H9 (cell line): ENCODE measurements at places on chromosomes 3 and 15.

DNA sequence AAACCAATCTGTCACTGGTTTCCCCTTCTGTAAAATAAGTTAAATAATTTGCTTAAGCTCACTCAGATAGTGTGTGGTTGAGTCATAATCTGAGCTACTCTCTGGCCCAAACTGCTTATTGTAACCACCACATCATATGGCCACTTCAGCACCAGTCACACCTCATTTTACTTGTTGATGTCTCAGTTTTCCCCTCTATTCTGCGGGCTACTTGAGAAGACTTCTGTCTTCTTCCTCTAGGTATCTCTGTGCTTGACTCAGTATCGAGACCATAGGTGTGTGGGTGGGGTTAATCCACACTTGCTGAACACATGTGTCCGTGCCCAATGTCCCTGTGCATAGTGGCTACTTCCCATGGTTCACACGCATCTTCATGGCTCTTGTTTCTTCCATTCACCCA lies 32.9 kb downstream of the CRYGS start:
- no peak for DNase-seq

GRCh38 chr15:88708655-88709054 lies 69.8 kb downstream of the ISG20 start:
- DNase-seq, result no peak

GRCh38 chr3:188497021-188497420 lies 343.1 kb downstream of the LPP start:
- DNase-seq, result no peak

GRCh38 chr3:197430934-197431333 lies 124.8 kb downstream of the BDH1 start:
- DNase-seq, result no peak

DNA sequence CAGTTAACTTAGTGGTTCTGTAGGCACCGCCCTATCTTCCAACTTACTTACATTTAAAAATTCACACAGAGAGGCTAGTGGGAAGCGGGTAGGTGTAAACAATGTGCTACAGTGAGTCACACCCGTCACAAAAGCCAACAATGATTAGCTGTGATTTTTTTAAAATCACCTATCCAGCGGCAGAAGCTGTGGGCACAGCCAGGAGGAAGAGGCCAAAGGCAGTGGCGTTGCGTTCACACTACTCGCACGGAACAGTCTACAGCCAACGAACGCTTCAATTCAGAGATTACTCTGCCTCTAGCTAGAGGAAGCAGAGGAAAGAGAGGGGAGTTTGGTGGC lies 2.5 kb upstream of the NLGN1 start:
- DNase-seq, result no peak

DNA sequence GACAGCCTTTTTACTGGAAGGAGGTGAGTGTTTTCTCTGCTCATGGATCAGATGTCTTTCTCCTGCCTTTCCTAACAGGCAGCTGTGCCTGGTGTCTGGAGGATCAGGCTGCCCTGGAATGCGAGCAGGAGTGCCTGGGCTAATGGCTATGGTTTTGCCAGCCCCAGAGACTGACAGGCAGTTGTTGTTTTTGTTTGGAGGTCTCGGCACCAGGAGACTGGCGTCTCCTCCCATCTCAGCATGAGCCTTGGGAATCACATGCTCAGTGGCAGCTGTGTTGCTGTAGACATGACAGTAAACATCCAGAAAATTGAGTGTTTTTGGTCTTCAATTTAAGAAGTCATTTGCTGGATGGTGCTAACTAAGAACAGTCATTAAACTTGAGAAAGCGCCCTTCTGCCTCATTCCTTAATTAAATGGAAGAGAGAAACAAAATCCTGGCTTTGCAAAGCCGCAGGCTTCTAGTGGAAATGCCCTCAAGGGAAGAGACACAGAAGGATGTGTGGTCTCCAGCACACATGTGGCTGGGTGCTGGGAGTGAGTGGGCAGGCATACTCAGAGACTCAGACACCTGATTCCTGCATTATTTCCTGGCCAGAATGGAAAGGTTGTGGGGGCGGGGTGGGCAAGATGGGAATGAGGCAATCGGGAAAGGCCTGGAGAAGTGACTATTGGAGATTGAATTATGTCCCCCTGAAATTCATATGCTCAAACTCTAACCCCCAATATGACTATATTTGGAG lies 97.0 kb upstream of the NMNAT3 start:
- DNase-seq, result peak; percentile 77

DNA sequence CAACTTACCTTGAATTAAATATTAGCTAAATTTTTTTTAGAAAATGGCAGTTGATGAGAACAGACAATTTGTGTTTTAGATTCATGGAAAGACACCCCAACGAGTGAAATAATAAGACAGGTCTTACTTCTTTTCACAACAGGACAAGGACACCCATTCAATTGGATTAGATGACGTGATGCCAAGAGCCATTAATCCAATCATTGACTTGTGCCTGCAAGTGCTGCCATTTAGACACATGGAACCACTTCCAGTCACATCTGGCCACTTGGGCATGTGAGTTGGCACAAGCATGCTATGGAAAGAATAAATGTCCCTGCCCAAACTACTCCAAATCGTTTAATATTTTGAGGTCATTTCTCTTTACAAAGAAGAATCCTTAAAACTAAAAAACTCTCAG lies 1308.8 kb downstream of the ROBO2 start:
- no peak for DNase-seq

- DNase-seq, result no peak
Measured at GRCh38 chr3:37481982-37482381, 307.6 kb upstream of the LRRFIP2 start.

- DNase-seq, result no peak
Measured at GRCh38 chr3:4830586-4830914, 148.7 kb upstream of the BHLHE40 start.

- peak; percentile 94 for DNase-seq
Measured at GRCh38 chr3:100334488-100335351, at the start of gene NIT2. NIT2 (plus strand) TSS chr3:100334757; CDS start chr3:100334792, 35 bp downstream.

- no peak for DNase-seq
Measured at GRCh38 chr3:78804251-78805037, 963.4 kb downstream of the ROBO1 start.

GRCh38 chr3:142237891-142238290 lies 12.5 kb upstream of the GK5 start:
- DNase-seq, result no peak

DNA sequence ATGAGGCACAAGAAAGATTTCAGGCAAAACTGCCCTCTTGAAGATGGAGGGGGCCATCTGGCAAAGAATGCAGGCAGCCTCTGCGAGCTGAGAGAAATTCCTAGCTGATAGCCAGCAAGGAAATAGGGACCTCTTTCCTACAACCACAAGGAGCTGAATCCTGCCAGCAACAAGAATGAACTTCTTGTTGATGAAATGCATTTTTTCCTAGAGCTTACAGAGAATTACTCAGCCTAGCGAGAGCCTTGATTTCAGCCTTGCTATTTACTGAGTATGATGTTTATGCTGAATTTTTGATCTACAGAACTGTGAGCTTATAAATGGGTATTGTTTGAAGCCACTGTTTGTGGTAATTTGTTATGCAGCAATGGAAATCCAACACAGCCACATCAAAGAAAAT lies 148.5 kb upstream of the NAALADL2 start:
- DNase-seq, result no peak

DNA sequence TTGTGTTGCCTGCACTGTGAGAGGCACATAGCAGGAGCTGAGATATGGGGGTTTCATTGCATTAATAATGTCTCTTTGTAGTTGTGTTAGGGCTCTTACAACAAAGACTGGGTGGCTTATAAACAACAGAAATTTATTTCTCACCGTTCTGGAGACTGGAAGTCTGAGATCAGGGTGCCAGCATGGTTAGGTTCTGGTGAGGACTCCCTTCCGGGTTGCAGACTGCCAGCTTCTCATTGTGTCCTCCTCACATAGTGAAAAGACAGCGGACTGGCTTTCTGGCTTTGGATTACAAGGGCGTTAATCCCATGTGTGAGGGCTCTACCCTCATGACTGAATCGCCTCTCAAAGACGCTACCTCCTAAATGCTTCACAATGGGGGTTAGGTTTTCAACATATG lies 20.6 kb downstream of the TMEM108 start:
- no peak for DNase-seq

DNA sequence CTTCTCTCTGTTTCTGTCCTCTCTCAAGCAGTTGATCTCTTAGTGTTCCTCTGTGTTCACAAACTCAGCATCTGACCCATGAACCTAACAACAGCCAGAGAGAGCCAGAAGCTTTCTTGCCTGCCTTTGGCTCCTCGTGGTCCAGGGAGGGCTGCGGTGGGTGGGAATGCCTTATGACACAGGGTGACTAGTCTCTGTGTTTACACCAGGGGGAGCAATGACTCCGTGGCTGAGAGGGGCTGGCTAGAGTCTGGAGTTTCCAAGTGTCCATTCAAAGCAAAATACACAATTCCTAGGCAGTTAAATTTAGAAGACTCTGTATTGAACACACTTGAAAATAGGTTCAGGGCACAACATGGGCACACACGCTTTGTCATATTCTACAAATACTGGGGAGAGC lies 370.0 kb upstream of the FRG2C start:
- peak; percentile 57 for DNase-seq

DNA sequence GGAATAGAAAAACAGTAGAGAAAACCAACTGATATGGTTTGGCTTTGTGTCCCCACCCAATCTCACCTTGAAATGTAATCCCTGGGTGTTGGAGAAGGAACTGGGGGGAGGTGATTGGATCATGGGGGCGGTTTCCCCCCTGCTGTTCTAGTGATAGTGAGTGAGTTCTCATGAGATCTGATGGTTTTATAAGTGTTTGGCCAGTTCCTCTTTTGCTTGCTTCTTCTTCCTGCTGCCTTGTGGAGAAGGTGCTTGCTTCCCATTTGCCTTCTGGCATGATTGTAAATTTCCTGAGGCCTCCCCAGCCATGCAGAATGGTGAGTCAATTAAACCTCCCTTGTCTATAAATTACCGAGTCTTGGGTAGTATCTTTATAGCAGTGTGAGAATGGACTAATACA lies 48.4 kb downstream of the EOMES start:
- no peak for DNase-seq

DNA sequence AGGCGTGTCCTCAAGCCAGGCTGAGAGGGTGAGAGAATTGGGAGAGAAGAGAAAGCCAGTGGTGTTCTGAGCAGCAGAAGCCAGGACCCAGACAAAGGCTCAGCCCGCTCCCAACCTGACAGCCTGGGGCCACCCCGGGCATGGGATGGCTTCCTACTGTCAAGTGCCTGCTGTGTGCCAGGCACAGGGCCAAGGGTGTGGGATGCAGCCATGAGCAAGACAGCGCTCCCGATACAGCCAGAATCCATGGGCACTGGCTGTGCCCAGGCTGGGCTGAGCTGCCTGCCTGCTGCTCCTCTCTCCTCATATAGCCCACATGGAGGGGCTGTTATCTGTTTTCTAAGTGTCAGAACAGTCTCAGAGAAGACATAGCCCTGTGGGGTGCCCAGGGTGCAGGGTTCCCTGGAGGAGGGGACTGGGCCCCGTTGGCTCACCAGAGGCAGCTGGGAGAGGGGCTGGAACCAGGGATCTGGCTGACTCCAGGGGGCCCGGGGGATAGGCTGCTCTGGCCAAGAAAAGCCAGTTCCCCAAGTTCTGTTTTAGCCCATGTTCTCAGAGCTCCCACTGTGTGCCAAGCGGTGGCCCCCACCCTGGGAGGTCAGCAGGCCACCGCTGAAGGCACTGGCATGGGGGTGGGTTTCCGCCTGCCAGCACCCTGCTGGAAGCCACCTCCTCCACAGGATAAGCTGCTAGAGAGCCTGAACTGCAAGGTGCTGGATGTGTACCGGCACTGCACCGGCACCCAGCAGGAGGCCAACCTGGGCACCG lies 39.0 kb downstream of the CFAP100 start:
- DNase-seq, result peak; percentile 12

DNA sequence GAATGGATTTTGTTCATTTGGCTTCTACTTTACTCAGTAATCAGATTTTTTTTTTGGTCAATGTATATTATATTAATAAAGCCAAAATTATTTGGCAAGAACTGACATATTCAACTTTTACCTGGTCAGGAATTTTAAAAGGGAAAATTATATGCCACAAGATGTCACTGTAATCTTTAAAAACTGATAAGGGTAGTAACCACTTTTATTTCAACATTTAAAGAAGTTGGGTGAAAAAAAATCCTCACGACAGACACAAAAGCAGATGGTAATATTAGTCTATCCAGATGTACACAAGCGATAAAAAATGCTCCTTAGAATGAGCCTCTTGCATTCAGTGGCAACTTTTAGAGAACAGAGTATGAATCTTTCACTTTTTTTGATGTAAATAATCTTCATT lies 101.9 kb downstream of the SERPINI1 start:
- no peak for DNase-seq

GRCh38 chr15:75231836-75232235 lies 26.3 kb upstream of the GOLGA6C start:
- no peak for DNase-seq

GRCh38 chr3:71490692-71491091 lies 92.8 kb downstream of the FOXP1 start:
- DNase-seq, result no peak

GRCh38 chr3:68953816-68954444 lies 21.6 kb upstream of the TAFA4 start:
- DNase-seq, result no peak

DNA sequence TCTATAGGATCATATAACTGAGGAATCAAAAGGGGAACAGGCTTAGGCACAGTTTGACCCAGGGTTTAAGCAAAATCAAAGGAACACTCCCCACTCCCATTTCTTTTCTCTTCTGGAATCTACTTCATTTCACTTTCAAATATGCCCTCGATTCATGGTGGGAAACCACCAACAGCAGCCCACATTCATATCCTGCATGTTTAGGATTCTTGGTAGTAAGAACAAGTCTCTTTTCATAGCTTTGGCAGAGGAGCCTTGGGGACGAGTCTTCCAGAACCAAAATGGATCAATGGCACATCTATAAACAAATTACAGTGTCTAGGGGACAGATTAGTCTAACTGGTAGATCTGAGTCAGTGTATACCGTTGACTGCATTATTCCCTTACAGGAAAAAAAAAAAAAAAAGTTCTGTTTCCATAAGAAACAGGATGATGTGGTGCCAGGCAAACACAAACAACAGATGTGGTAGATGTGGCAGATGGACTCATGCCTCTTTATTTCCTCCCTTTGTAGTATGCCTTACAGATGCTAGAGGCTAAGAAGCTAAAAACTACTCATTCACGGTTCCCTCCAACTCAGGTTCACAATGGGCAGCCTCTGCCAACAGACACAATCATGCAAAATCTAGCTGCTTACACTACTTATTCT lies 578.3 kb upstream of the ADAMTS9 start:
- no peak for DNase-seq

DNA sequence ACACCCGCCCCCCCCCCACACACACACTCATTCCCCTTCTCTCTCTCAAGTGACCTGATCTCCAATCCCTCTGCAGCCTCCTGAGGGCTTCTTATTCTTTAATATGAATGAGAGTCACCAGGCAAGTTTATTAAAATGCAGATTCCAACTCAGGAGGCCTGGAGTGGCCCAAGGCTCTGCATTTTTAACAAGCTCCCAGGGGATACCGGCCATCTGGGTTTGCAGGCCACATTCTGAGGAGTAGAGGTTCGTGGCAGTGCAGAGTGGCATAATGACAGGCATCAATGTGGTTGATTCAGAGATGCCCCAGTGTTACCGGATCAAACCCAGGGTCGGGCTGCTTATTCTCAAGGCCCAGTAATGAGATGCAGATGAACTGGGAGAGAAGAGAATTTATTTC lies 18.9 kb downstream of the EIF1B start:
- no peak for DNase-seq
